Smooth muscle cell of bladder (primary cell): ENCODE measurements at places on chromosomes 3 and 15. TPM values are rescaled to one million over a fixed set of nuclear protein-coding genes. Genes with fewer than 3 reads are reported as not detected.

The CLEC3B gene
- 1.2 and 2.0 TPM in 2 replicates for total RNA-seq

The CCRL2 gene
- total RNA-seq, result under 0.01 and 0.09 TPM in 2 replicates

The CHRNA7 gene
- total RNA-seq, result 0.18 and 0.28 TPM in 2 replicates

The ILDR1 gene
- not detected in 2 replicates for total RNA-seq

The NUP210 gene
- total RNA-seq, result under 0.01 TPM in 1 of 2 replicates, not detected in the other

The ASB14 gene
- total RNA-seq, result under 0.01 TPM in 1 of 2 replicates, not detected in the other
